ENCODE measurements at places on chromosomes 1 and 21.

GRCh38 chr1:28050776-28051175 is 37.6 kb downstream of the EYA3 start:
- DNase-seq, result no peak

GRCh38 chr1:20480243-20480944 is 5.6 kb downstream of the CAMK2N1 start:
- DNase-seq, result no peak

DNA sequence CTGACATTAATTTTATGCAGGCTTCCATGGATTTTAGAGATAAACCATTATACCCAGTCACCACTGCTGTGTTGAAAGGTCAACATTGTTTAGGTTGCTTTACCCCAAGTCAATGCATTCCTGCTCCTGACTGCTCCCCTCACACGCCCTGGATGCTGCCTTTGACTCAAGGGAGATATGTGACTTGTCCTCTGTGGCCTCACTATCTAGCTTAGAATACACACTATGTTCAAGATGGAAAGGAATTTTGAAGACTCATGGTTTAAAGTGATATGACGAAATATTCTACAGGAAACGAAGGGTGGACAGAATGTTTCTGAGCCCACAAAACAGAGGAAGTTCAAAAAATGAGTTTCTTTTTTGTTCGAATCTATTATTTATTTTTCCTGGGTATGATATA is 170.4 kb upstream of the NR5A2 start:
- DNase-seq, result no peak

- DNase-seq, result no peak
These were observed 154.7 kb upstream of the KCNK2 start for GRCh38 chr1:214927796-214928195.

- DNase-seq, result no peak
These were observed 5.6 kb downstream of the AIRE start for GRCh38 chr21:44291078-44291935.

DNA sequence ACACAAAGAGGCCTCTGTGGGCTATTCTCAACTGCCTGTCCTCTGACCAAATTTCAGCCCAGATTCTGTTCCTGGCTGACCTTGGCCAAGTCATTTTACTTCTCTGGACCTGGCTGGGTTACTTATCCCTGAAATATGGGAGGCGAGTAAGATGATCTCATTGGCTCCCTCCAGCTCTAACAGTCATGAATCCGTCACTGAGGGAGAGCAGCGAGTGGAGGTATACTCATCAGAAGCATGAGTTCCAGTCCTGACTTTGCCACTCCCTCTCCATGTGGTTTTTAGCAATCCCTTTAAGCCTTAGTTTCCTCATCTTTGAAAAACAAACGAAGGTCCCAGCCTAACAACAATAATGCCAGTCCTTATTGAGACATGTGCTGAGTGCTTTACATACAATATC is 63.5 kb downstream of the CCDC185 start:
- no peak for DNase-seq

GRCh38 chr21:45324489-45325205 is 37.0 kb upstream of the POFUT2 start:
- DNase-seq, result no peak

DNA sequence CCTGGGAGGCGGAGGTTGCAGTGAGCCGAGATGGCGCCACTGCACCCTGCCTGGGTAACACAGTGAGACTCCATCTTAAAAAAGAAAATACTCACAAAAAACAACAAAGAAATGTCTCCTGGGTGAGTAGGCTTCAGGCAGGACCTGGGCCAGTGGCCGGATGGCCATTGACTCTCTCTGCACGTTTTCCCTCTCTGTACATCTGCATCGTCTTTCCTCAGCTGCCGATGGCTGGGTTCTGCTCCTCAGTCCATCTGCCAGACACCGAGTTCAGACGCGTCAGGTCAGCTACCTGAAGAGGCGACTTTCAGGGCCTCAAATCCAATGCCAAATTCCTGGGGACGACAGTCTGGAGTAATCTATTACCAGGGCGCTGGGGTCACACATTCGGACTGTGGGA is 199.3 kb downstream of the CAMTA1 start:
- DNase-seq, result no peak

- no peak for DNase-seq
These were observed 373.4 kb downstream of the USH2A start for GRCh38 chr1:216049741-216050430.

DNA sequence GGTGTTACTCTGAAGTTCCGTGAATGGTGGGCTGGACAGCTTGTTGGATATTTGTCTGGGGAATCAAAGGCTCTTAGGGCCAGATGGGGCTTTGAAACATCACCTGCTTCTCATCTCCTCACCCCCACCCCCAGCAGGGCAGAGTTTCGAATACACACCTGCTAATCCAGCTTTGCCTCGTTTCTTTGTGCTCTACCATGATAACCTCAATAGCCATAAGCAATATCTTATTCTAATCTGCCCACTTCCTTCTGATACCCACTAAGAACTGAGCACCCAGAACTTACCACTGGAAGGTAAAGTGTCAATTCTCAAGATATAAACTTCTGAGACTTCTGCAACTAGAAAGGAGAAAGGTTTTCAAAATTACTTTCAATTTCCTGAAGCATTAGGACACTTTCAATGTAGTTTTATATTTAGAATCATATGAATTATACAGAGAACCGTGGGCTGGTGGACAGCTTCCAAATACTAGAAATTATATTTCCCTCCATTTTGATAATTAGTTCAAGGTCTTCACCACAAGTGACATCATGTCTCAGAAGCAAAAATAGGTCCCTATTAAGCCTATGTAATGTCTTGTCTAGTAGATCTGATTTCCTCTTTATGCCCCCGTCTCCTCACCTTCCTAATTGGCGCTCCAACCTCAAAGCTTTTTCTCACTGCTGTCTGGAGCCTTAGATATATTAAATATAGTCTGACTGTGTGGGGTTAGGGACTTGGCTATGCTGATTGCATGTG is 64.4 kb upstream of the NEK2 start:
- no peak for DNase-seq

DNA sequence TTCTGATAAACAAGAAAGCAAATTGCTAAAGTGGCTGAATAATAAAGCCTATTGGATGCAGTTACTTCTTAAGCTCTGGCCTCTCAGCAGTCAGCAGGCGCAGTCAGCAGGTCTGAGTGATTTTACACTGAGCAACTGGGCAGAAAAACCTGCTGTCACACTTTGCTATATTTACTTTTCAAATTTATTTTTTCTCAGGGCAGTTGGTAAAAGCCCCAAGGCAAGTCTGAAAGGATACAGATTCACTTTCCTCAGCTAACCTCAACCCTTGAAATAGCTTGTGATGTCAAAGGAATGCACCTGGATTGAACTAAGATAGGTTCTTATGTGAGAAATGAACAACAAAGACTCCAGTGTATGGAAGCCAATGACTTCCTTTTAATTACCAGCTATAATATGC is 34.0 kb downstream of the ATP5PF start:
- no peak for DNase-seq

- DNase-seq, result no peak
These were observed 68.4 kb downstream of the GDAP2 start for GRCh38 chr1:117860896-117861610.

GRCh38 chr1:153465811-153466636 is 5.6 kb upstream of the S100A7 start:
- no peak for DNase-seq

DNA sequence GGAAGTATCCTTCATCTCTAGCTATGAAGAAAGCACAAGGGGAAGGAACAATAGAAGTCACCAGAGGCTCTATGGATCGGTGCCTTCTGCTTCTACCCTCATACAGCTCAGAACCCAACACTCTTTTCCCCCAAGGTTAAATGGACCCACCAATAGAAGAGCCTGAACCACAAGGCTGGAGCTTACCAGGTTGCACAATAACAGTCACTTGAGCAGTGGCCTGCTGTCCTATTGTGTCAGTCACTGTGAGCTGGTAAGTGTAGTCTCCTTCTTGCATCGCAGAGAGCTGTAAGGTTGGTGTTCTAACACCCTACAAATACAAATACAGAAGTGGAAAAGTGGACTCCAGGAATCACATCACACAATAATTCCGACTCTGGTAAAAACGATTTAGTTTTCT is 103.0 kb downstream of the KIAA0319L start:
- DNase-seq, result no peak

DNA sequence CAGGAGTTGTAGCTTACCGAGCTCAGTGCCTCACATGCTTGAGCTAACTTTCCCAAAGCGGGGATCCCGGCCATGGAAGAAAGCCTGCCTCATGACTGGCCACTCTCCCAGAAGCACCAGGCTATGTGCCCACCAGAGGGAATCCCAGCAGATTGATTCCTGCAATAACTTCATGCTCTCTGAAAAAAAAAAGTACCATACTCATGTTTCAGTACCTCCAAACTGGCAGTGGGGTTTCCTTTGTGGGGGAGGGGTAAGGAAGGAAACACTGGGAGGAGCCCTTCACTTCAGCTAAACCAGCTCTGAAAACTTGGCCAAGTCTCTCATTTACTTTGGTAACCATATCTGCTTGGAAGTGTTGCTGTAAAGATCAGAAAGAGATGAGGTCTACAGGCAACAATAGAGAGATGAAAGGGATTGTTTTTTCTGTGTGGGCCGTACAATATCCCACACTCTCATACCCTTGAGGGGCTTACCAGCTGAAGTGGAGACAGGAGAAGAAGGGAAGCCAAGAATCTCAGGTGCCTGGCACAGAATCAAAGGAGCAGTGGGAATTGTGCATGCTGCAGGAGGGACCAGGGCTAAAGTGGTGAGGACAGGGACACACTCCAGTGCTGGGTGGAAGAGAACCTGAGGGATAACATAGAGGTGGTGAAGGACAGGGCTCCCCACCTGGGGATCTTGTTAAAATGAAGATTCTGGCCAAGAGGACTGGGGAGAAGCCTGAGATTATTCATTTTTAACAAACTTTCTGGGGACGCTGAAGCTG is 42.4 kb upstream of the TACSTD2 start:
- no peak for DNase-seq

DNA sequence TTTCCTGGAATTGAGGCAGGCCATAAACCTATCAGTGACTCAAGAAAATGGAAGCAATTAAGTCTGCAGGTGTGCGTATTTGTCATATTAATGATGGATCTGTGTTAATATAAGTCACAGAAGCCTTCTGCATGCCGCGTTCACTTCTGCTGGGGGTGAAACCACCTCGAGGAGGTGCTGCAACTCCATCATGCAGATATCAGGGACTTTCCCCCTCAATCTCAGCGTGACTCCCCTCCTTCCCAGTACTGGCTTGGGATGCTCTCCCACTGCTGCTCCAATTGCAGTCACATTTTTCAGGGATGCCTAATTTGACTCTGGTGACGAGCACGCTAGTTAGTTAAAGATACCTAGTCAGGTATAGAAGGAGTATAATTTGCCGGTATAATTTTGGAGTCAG is 87.5 kb downstream of the ASTN1 start:
- DNase-seq, result no peak

DNA sequence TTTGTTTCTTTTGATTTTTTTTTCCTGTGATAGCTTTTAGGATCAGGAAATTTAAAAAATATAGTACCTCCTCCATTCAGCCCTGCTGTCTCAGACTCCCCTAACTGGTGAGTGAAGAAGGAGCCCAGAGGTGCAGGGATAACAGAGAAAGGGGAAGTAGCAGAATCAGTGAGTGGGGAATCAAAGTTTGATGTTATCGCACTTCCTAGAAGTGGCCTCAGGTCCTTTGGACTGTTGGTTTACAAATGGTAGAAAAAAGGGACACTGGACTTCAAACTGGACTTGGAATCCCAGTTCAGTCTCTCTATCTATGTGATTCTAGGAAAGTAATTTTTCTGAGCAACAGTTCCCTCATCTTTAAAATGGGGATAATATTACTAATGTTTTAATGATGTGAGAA is 99.5 kb downstream of the FGGY start:
- no peak for DNase-seq

DNA sequence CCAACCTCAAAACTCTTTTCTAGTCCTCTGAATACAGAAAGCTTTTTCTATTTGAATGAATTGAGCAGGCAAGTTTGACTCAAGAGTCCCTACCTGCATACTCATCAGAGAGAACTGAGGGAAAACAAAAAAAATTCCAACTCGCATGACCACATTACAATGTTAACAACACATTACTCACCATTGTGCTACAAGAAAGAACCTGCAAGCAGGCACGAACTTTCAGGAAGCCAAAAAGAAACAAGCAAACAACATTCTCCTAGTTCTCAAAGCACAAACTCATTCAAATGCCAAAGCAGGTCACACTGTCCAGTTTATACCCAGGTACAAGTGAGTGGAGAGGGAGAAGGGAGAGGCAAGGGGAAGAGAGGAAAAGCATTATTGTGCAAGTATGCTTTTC is 14.6 kb downstream of the OTUD7B start:
- no peak for DNase-seq

- no peak for DNase-seq
These were observed 16.5 kb upstream of the HSD17B7 start for GRCh38 chr1:162774007-162774406.

GRCh38 chr1:109891930-109892329 is 18.7 kb upstream of the CSF1 start:
- no peak for DNase-seq

DNA sequence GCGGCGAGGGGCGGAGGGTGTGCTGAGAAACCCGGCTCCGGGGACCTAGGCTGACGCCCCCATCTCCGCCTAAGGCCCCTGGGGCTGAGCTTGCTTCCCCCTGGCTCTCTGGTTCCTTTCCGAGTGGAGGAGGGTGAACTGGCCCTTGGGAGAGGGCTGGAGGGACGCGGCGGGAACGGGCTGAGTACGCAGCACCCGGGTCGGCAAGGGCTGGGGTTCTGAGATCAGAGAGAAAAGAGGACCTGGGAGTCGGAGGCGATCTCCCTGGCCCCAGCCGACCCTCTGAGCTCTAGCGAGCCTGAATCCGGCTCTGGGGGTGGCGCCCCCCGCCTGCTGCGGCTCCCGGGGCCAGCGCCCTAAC is 270.8 kb downstream of the FOXD2 start:
- no peak for DNase-seq

- no peak for DNase-seq
These were observed 223.0 kb downstream of the PLA2G4A start for GRCh38 chr1:187051618-187052232.

DNA sequence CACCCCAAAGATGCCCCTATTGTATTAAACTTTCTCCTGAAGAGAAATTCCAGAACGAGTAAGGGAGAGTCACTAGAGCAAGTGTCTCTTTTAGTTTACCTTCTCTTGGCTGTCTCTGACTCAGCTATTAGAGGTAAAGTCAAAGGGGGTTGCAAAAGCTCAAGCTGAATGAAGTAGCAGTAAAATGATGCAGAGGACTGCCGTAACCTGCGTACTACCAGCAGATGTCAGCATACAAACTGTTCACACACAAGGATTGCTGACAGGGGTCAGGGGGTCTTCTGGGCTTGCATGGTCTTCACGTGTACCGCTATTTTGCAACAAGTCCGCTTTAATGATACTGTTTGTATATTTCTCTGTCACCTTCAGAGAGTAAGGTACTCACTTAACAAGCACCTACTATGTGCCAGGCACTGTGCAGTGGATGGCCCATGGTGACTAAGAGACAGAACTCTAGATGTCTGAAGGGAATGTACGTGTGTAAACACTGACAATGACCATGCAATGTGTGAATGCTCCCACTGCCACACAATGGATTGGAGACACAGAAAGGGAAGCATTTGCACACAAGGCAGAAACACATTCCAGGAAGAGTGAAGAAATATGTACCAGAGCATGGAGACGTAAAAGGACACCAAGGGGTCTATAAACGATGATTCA is 34.9 kb downstream of the CHML start:
- DNase-seq, result no peak

GRCh38 chr1:68308034-68308433 is 75.7 kb upstream of the WLS start:
- no peak for DNase-seq

Measured in NCI-H2081 treated with DMSO at 0.1 percent for 48 hours (cell line).